ENCODE measurements at places on chromosomes 4 and X.

DNA sequence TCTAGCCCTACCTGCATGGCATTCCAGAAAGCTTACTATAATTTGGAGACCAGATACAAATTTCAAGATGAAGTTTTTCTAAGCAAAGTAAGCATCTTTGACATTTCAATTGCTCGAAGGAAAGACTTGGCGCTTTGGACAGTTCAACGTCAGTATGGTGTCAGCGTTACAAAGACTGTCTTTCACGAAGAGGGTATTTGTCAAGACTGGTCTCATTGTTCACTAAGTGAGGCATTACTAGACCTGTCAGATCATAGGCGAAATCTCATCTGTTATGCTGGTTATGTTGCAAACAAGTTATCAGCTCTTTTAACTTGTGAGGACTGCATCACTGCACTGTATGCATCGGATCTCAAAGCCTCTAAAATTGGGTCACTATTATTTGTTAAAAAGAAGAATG, 17.6 kb downstream of the THAP9 start:
- no peak for DNase-seq

DNA sequence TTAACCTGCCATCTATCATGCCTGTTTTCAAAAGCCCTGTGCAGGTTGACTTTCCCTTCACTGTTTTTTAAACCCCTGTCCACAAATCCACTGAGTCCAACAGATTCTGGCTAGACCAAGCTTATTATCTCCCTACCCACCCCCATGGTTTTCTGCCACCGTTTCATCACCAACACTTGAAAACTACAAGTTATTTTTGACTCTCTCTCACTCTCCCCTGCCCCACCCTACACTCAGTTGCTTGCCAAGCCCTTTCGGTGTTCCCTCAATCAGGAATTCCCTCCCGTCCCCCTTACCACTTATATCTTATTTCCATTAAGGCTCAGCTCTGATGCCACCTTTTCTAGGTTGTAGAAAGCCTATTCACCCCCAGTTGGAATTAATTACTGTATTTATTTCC, 29.7 kb downstream of the ATG4A start:
- no peak for DNase-seq

- DNase-seq = no peak
Measured at GRCh38 chrX:150942942-150943594, 40.1 kb upstream of the HMGB3 start.

DNA sequence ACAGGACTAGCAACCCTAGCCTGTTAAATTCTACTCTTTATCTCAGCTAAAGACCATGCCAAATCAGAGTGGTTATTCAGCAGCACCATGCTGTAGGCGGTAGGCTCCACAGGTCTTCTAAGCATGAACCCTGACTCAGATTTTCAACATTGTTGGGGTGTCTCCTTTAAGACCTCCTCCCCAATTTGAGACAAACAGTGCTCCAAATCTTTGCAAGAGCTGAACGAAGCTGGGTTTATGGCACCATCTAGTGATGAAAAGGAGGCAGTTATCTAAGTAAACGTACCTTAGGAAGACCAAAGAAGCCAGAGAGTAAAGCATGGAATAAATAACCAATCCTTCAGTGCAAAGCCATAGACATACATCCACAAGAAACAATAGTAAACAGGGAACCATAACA, 334.5 kb upstream of the SLC7A11 start:
- DNase-seq = no peak

DNA sequence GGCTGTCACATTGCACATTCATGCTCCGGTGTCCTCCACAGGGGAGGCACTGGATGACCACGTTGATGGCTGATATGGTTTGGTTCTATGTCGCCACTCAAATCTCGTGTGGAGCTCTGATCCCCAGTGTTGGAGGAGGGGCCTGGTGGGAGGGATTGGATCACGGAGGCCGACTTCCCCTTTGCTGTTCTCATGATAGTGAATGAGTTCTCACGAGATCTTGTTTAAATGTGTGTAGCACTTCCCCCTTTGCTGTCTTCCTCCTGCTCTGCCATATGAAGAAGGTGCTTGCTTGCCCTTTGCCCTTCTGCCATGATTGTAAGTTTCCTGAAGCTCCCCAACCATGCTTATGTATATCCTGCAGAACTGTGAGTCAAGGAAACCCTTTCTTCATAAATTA, 22.3 kb upstream of the NAT8L start:
- no peak for DNase-seq

- DNase-seq = no peak
Measured at GRCh38 chr4:39730072-39730471, 32.1 kb downstream of the UBE2K start.

GRCh38 chr4:2744576-2745270, 11.4 kb downstream of the TNIP2 start:
- DNase-seq = no peak

DNA sequence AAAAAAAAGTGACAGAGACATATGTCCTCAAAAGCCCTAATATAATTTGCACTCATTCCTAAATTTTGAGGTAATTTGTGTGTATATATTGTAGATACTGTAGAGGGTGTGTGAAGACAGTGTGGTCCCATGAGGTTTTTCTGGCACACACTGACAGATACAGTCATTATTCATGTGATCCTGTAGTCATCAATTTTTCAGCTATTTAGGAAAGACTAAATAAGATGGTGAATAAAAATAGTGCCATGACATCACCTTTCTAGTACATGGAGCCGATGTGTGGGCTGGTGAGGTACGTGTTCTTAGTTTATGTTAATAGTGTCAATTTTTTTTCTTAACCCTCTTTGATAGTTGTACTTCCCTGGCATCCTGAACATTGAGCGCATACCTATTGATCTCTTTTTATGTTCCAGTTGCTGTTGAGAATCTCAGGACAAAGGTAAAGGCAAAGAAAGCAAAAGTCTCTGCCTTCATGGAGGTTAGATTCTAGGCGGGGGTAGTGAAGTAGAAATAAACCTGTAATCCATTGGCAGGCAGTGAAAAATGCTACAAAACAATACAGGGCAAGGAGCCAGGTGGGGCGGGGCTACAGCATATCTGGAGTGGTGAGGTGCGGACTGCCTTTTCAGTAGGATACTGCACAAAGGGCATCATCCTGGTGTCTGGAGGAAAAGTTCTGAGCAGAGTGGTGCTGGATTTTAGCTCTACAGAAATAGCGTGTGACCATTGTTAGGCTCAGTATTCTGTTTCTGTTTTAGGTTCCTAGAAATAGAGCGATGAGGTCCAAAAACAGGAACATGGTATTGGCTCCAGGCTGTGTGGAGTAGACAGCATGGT, 93.8 kb downstream of the ARHGAP10 start:
- DNase-seq = no peak

DNA sequence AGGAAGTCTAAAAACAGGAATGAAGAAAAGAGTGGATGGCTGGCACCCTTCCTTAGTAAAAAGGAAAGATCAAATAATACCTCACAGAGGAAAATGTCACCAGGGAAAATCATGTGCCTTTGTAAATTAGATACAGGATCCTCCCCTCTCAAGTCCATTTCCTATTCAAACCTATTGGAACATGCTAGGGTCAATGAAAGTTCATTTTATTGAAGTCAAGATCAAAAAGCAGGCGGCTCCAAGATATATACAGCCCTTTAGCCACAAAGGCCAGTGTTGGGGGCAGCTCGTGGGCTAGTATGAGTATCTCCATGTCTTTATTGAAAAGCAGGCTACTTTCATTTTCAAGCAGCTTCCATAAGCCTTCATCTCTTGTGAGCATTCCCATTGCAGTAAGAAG, 141.1 kb downstream of the QDPR start:
- DNase-seq = no peak

DNA sequence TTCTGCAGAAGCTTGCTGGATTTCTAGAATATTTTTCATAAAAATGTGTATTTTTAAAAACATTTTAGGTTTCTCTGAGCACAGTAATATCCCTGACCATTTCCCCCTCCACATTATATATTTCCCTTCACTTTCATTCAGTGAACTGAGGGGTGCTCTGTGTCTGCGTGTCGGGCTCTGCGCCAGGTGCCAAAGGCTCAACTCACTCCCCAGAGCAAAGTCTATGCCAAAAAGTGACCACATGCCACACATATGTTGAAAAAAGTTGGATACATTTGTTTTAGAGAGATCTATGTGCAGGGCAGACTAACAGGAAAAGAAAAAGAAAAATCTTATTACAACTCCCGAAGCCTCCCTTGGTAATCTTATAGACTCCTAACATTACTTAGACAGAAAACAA, 233.7 kb downstream of the MGST2 start:
- no peak for DNase-seq

GRCh38 chr4:2261110-2261852, 628 bp downstream of the MXD4 start:
- DNase-seq = peak; percentile 72

GRCh38 chr4:82697561-82697960, 101.0 kb downstream of the SCD5 start:
- DNase-seq = no peak

DNA sequence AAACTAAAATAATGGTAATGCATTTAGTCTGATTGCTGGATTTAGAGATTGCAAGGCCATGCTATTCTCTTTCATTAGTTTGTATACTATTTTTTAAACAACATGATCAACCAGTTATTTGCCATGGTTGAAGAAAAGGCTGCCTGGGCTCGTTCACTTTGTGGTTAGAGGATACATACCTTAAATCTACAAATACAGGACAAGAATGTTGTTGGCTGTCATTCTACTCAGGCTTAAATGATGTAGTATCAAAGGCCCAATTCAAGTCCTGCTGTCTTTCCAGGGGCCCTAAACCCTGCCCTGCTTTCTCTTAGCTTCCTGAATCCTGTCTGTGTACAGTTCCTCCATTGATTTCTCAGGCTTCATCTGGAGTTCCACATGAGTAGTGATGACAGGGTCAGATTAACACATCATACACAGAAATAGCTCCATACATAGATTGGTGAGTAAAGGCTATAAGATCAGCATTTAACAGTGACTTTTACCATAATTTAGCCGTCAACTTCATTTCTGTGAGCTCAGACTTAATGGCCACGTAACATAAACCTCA, 114.9 kb upstream of the GPRIN3 start:
- no peak for DNase-seq

GRCh38 chr4:151561551-151562256, 152.7 kb downstream of the FHIP1A start:
- no peak for DNase-seq

GRCh38 chrX:102624105-102624504, 24.8 kb downstream of the ARMCX5 start:
- no peak for DNase-seq

- no peak for DNase-seq
Measured at GRCh38 chrX:142804085-142804484, 221.6 kb upstream of the SPANXN4 start.

GRCh38 chr4:175758050-175759024, 53.7 kb downstream of the GPM6A start:
- DNase-seq = no peak

DNA sequence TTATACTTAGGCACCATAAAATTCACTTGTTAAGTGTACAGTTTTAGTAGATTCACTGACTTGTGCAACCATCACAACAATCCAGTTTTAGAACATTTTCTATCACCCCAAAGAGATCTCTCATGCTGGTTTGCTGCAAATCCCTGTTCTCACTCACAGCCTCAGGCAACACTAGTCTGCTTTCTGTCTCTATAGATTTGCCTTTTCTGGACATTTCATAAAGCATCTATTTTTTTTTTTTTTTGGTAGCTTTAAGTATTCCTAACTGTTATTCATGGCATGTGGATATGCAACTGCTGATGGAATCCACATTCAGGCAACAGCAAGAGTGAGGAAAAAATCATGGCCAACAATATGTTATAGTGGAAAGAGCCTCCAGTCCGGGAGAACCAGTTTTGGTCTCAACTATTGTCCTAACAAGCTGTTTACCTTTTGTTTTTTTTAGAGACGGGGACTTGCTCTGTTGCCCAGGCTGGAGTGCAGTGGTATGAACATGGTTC, 27.0 kb upstream of the TMEM150C start:
- DNase-seq = no peak

DNA sequence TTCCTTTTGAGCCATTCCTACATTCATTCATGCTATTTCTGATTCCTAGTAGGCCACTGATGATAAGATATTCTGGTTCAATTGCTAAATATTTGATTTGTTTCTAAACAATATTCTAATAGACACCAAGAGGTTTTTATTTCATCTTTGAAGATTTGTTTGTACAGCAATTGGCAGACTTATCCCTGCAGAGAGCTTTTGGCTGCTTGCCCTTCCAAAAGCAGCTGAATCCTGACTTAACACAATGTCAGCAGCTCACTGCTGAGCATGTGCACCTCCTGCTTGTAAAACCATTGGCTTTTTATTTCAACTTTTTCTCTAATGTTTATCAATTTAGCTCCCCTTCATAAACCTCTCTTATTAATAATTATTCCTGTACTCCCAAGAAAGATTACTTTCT, 45.3 kb downstream of the MMRN1 start:
- no peak for DNase-seq

GRCh38 chr4:138773321-138773720, 242.3 kb upstream of the NOCT start:
- DNase-seq = no peak

GRCh38 chr4:183139058-183139750, 40.1 kb downstream of the WWC2 start:
- DNase-seq = no peak

GRCh38 chrX:150635952-150636351, 57.2 kb upstream of the MTMR1 start:
- DNase-seq = no peak

DNA sequence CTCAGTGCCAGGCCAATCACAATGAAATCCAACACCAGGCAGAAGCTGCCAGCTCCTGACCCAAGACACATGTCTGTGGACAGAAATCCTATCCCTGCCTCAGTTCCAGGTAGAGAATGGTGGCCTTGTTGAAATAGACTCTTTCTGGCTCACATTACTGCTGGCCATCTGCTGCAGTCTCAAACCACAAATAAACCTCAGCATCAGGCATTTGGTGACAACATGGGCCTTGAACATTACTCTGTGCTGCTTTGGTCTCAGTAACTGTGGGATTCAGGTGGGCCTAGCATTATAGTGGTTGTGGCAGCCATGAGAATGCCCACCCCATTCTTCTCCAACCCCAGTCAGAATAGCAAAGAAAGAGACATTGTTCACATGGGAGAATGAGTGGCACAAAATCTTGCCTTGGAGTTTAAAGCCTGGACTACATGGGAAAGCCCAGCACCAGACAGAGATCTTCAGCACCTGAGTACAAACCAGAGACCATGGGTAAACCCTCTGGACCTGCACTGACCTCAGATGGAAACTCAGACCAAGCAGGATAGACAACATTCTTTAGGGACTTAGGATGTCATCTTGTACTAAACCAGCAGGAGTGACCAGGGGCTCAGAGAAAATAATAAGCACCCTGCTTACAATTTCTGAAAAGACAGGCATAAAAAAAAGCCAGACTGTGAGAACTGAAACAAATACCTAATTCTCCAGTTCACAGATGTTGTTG, 50.4 kb upstream of the TRAM1L1 start:
- no peak for DNase-seq
